ENCODE measurements at places on chromosomes 11 and 22.

DNA sequence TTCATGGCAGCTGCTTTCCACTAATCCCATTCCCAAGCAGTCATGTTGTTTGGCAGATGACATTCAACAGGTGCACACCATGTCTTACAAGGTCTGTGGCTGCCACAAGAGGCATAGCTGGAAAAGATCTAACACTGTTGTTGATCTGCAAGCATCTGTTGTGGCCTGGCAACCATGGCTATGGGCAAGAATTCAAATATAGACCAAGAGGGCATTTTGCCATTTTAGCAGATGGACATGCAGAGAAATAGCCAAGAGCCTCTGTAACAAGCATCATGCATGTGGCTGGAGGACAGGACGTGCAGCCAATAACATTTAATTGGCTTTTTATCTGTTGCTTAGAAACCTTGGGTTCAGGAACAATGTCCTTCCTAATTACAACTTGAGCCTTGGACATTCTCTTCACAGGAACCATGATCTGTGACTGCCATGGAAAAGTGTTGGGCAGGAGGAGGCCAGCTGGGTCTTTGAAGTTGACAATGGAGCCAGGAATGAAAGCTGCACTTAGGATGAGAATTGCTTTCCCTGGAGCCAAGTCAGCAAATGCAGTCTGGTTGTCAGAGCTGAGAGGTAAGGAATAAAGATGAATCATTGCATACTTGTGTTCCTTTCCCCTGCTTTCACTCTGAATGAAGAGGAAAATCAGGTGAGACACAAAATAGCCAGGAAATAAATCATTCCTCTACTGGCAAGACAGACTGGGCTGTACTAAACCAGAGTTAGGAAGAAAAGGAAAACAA is 113.6 kb upstream of the ANO5 start:
- no peak for DNase-seq

DNA sequence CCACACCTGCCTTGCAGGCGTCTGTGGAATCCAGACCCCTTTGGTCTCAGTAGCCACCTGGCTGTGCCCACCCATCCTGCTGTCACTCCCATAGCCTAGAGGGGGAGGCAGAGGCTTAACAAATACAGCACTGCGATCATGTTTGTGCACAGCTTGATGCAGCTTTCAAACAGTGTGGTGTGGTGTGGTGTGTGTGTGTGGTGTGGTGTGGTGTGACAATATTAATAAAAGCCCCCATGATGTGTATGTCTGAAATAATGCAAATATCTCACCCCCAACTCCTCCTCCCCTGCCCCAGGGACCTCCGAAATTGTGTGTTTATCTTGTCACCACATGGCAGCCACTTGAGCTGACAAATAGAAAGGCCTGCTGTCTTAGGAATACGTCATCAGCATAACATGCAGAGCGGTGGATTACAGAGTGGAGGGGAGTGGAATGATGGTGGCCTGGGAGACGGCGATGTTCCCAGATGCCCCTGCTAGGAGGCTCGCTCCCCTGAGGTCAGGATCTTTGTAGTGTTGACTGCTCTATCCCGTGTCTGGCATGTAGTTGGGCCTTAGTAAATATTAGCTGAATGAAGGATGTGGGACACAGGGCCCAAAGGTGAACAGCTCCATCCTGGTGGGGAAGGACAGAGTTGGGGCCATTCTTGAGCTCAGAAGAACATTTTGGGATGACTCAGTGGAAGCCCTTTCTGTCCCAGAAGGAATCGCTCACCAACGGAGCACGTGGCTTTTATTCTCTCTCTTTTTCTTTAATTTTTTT is 2.8 kb downstream of the PDXP start:
- DNase-seq = no peak

DNA sequence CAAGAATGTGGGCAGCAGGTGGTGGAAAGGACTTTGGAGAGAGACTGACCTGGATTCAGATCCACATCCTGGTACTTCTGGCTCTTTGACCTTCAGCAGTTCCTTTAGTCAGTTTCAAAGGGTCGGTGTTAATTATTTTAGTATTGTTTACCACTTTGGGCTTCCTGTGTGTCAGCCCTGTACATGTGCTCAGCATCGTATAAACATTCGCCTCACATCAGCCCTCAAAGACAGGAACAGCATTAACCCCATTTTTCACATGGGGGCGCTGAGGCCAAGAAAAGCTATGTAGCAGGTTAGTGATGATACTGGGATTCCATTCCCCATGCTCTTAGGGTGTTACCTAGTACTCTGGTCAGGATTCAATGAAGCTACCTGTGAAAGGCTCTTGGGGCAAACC is 72.1 kb upstream of the YWHAH start:
- DNase-seq = no peak

DNA sequence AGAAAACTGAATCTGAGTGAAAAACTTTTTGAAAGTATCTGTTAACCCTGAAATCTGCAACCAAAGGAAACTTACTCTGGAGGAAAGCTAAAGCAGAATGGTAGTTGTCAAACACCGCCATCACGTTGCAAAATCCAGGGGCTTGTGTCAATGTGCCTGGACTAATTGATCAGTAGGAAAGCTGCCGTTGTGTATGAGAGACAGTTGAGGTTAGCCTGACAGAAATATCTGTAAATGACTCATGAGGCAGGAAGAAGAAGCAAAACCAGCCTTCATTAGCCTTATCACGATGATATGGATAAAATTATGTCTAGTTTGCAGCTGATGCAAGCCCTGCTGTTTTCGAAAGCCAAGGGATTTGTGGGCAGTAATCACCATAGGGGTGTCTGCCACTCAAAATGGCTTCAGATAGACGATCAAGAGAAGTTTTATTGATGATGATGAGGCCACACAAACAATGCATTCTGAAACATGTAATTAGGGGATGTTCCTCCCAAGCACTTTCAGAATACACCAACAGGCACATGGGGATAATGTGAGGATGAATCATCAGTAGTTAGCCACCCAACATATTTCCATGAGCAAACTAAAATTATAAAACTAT is 8.9 kb downstream of the SCGB1A1 start:
- no peak for DNase-seq

GRCh38 chr11:115411120-115411519 is 93.1 kb downstream of the CADM1 start:
- no peak for DNase-seq

All from activated T-cell treated with anti-CD3 and anti-CD28 coated beads for 48 hours (primary cell).